ENCODE measurements at places on chromosomes 2 and 18.

DNA sequence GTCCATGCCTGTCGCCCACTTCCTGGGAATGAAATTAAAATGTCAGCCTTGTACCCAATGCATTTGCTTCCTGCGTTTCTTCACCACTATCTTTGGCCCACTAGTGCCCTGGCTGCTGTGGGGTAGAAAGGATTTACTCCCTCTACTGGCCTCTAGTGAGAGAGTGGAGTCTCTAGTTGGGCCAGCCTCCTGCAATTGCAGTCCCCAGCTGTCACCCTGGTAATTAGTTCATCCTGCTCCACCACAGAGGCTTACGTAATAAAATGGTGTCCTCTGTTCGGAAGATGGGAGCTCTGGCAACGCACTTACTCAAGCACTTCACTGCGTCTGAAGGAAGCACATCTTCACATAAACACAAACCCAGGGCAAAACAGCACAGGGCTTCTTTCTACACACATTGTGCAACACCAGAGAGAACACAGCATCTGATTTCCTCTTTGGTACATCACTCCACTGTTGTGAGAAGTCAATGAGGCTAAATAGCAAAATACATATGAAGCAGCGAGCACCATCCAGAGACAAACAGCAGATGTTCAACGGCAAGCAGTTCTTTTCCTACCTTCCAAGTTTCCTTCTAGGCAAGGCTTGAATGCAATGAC, 274.6 kb downstream of the LRATD1 start:
- DNase-seq, result no peak

GRCh38 chr18:23972453-23972852, 42.1 kb upstream of the TTC39C start:
- peak; percentile 56 for DNase-seq

DNA sequence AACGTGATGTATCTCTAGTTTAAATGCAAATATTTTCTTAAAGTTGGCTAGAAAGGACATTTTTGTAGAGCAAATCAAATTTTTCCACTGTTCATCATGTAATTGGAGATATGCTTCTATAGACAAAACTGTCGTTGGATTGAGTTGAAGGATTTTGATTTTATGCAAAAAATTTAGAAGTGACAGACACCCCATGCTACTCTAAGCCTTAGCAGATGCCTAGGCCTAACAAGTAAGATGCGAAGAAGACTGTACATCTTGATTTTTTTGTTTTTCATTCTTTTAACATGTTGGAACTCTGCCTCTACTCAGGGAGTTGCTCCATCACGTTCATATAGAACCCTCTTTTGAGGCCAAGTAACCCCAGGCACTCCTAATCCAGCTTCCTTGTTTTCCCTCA, 331.0 kb downstream of the PARD3B start:
- DNase-seq, result no peak

GRCh38 chr18:11387880-11388279, 221.5 kb upstream of the SLC35G4 start:
- no peak for DNase-seq

GRCh38 chr2:228688007-228688645, 506.6 kb upstream of the SPHKAP start:
- no peak for DNase-seq

DNA sequence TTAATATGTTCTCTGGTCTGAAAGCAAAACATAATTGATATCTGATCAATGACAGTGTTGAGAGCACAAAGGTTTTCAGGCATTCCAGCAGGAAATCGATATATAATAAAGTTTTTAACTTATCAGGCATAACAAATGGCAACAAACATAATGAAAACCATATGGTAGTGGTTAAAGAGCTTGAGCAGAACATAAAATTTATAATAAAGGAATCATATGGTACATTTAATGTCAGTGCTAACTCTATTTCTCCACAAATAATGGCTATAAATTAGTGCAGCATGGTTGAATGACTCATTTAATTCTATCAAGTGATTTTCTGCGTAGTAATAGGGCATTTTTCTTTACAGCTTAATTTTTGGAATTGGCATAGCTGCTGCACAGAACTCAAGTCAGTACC, 306.2 kb downstream of the FSIP2 start:
- no peak for DNase-seq

DNA sequence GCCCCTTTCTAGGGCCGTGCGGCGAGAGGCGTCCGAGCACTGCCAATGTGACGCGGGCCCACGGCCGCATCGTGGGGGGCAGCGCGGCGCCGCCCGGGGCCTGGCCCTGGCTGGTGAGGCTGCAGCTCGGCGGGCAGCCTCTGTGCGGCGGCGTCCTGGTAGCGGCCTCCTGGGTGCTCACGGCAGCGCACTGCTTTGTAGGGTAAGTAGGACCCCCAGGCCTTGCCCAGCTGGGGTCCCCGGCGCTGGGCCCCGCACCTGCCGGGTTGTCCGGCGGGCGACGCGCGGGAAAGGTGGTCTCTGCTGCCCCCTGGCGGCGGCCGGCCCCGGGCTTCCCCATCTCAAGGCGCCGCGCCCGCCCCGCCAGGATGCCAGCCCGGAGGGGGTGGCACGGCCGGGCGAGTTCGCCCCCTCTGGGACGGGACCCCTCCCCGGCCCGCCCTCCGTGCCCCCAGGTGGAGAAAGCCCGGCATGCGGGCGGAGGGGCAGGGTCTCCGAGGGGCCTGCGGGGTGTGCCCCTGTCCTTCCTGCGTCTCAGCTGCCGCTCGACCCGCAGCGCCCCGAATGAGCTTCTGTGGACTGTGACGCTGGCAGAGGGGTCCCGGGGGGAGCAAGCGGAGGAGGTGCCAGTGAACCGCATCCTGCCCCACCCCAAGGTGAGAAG, 1.9 kb downstream of the PRSS56 start:
- peak; percentile 62 for DNase-seq
